ENCODE measurements at places on chromosomes 1 and 21.

GRCh38 chr1:12525311-12526181 is 92.5 kb downstream of the DHRS3 start:
- no peak for DNase-seq

- no peak for DNase-seq
Observed at GRCh38 chr1:172637522-172637921, 21.4 kb upstream of the FASLG start.

DNA sequence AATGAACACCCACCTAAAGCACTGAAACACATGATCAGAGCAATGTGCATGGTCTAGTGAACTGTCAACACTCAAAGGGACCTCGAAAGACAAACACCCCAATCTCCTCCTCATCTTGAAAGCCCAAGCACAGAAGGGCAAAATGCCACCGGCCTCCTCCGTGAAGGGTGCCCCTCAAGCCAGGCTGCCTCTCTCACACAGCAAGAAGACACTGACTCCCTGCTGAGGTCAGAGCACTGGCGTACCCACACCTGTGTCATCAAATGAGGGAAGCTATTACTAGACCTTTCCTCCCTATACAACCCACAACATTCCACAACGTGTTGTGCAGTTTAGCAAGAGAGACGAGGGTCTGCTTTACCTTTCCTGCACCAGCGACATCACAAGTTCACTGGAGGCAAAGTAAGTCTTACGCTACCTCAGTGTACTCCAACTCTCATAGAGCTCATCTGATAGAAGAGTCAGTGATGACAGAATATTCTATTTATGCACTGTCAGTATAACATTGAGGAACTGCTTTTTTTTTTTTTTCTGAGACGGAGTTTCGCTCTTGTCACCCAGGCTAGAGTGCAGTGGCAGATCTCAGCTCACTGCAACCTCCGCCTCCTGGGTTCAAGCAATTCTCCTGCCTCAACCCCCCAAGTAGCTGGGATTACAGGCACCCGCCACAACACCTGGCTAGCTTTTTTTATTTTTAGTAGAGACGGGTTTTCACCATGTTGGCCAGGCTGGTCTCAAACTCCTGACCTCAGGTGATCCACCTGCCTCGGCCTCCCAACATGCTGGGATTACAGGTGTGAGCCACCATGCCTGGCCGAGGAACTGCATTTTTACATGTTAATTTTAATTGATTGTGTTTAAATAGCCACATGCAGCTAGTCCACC is 3.3 kb downstream of the SH3BP5L start:
- DNase-seq: no peak

GRCh38 chr21:42058631-42059111 is 12.4 kb upstream of the UMODL1 start:
- no peak for DNase-seq

DNA sequence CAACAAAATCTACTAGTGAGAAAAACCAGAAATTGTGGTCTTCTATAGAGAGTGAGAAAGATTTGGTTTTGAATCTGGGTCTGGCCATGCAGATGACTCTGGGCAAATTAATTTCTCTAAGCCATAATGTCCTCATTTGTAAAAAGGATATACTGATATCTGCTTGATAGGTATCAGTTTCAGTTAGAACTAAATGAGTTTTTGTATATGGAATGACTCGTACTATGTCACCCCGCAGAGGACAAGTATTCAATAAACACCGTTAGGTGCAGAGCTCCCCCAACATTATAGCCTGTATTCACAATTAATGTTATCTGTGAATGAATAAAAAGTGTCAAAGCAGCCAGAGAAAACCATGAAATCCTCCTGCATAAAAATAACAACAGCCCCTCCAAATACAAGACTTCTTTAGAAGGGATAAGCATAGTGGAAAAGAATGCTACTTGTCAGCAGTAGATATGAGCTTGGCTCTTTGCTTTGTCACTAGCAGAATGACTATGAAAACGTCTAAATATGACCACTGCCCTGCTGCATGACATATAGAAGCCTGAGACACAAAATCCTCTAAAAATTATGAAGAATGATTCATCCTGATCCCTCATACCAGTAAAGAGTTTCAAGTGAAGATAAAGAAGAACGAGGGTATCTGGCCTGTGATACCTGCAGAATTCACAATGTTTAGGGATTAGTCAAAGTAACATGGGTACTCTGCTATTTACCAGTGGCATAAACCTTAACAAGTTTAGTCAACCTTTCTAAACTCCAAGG is 17.8 kb downstream of the SCAF4 start:
- no peak for DNase-seq

DNA sequence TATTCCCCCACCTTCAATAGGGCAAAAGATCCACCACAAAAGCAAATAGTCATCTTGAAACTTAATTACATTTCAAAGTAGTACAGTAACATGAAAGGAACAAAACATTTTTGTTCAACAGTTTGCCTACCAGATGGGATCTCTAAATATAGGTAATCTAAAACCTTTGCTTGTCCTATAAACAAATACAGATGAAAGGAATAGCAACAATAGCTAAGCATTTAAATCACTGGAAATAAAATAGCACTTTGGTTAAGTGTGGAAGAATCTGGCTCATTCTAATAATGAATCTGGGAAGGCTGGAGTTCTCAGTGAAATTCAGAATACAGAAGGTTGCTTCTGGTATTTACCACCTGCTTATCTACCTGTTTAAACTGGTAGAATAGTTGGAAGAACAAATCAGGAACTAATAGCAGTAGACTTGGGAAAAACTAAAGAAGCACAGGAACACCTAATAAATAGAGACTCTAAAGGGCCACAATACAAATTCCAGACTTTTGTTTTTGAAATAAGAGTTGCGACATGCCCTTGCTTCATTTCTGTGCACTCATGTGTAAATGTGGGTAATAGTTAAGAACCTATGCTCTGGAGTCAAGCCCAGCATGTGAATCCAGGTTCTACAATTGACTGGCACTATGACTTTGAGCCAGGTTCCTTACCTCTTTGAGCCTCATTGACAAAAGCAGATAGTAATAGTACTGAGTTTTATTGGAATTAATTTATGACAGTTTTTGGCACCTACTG is 2.3 kb upstream of the LYPLAL1 start:
- no peak for DNase-seq

GRCh38 chr1:161915051-161915503 is 108.6 kb downstream of the OLFML2B start:
- DNase-seq: no peak

DNA sequence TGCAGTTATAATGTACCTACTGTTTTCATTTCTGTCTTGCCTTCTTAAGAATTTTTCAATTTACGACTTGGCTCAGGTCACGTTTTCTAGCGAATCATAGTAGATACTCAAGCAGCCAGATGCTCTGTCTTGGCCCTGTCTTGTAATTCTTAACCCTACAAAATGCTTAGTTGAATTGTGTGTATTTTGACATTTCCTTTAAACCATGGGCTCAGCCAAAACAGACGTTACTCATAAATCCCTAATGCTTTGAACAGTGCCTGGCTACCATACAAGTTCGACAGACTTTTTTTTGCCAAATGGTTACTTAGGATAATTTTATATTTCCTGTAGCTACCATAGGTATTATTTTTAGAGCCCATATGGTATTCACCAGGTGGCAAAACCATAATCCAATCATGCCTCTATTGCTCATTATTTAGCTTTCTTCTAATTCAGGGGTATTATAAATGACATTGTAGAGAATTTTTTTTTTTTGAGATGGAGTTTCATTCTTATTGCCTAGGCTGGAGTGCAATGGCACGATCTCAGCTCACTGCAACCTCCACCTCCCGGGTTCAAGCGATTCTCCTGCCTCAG is 54.3 kb downstream of the KCNK1 start:
- DNase-seq: peak; percentile 39

GRCh38 chr1:45365051-45365450 is 24.8 kb upstream of the MUTYH start:
- no peak for DNase-seq

DNA sequence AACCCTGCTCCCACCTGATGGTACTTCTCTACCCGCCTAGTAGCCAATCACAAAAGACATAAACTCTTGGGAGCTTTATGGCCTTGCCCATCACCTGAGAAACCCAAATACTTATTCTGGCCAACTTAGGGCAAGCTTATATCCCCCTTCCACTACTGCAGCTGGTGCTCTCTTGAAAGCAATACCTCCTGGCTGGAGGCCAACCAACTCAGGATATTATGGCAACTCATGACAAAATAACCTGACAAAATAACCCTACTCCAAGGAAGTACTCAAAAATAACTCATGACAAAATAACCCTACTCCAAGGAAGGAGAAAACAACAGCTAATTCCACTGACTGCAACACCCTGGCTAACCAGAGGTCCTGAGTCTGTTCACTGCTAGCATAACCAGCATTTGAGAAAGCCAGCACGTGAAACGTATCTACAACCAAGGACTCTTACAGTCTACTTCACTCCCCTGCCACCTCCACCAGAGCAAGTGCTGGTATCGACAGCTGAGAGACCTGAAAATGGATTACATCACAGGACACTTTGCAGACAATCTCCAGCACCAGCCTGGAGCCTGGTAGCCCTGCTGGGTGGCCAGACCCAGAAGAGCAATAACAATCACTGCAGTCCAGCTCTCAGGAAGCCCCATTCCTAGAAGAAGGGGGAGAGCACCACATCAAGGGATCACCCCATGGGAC is 179.9 kb downstream of the COL24A1 start:
- no peak for DNase-seq

DNA sequence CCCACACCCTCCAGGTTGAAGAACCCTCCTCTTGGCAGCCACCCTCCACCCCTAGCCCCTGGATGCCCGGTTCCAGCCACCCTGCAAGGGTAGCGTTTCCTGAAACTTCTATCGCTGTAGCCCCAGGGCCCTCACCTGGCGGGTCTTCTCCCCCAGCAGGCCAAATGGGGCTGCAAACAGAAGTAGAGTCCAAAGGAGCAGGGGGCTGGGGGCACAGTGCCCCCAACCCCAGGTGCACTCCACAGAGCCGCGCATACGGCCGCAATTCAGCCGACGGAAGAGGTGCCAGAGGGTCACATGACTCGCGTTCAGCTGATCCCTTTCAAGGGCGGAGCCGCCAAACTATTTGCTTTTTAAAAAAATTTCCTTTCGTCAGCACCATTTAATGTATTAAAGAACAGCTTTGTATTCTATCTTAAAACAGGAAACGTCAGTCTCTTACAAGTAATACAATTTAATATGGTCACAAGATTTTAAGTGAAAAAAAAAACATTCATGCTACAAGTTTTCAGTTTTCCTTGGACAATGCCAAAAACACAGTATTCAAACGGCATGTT is at the start of gene GLMP:
Gene GLMP, minus strand, starts transcription at position 289 of the 557 bp plus-strand sequence. Its CDS starts 34 bp downstream, at position 255.
- no peak for DNase-seq

DNA sequence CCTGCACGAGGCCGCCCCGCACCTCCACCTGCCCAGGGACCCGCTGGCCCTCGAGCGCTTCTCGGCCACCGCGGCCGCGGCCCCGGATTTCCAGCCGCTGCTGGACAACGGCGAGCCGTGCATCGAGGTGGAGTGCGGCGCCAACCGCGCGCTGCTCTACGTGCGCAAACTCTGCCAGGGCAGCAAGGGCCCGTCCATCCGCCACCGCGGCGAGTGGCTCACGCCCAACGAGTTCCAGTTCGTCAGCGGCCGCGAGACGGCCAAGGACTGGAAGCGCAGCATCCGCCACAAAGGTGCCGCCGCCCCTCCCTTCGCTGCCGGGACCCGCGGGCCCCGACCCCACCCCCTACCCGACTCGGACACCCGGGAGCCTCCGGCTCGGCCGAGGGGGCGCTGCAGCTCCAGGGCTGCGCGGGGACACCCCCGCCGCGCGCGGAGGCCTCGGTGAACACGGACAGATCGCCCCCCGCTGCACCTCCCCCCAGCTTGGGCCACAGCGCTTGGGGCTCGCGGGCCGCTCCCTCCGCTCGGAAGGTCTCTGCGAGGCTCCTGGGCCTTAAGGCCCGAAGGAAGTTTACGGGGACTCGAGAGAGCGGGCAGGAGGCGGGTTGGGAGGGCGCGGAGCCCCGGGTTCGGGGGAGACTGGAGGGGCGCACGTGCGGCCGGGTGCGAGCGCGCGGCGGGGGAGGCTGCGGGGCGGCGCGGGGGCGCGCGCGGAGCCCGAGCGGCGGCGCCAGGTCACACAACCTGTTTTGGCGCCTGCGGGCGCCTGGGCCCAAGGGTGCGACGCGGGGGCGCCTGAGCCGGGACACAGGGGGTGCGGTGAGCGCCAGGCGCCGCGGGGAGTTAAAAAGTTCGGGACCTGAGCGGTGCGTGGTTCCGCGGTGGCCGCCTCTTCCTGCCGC is 1.2 kb downstream of the SAMD11 start:
- no peak for DNase-seq

DNA sequence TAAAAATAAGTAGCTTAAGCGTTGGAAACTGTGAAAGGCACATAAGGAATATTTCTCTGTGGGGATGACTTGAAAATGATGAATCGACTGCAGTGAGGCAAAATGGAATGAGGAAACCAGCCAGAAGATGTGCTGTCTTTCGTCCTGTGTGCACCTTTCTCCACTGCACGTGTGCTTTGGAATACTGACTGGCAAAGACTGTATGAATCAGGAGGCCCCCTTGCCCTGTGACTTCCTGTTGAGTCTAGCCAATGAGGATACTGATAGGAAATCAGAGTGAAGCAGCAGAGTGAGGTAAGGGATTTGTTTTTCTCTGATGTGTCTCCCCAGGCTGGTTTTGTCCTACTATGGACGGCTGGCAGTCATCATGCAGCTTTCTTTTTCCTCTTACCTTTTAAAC is 118.2 kb upstream of the ADGRL4 start:
- no peak for DNase-seq

DNA sequence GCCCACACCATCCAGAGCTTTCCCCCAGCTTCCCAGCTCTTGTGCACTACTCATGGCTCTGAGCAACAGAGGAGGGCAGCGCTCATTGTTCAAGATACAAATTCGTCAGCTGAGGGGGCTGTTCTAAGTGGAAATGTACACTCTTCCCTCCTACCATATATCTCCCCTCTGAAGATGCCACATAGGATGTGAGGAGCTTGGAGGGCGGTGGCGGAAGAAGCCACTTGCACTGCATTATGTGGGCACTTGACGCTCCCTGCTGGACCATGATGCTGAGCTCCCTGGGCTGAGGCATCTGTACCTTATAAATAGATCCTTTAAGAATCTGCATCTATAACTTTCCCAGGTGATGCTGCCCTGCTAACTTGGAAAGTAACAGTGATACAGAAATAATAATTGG is 477.6 kb upstream of the DEPDC1 start:
- DNase-seq: no peak

DNA sequence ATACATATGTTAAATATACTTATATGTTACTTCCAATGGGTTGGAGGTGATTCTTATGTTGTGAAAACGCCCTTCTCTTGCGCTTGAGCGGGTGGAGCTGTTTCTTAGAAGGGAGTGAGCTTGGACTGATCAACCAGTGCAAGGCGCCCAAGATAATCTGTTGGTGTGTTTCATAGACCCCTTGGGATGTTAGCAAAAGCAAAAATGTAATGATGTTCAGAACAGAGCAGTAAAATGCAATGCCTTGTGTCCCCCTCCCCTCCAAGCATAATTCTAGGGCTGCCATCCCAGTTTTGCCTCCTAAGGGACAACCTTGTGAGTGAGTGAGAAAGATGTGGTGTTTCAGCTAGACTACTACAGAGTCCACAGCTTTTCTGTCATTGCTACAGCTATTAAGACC is 6.2 kb upstream of the CD34 start:
- no peak for DNase-seq

GRCh38 chr1:3327936-3328590 is 126.4 kb upstream of the ARHGEF16 start:
- DNase-seq: no peak

Measured in NCI-H524 treated with DMSO at 0.1 percent for 48 hours (cell line).